ENCODE measurements at places on chromosomes 6 and 20. TPM values are rescaled to one million over a fixed set of nuclear protein-coding genes. Genes with fewer than 3 reads are reported as not detected.

The SAPCD1 gene
- total RNA-seq: 13.0 TPM

The PCK1 gene
- 0.42 TPM for total RNA-seq

The OLIG3 gene
- not detected for total RNA-seq

The DXO gene
- 22.4 TPM for total RNA-seq

The IMPG1 gene
- total RNA-seq: not detected

The EPHA7 gene
- total RNA-seq: not detected

The ROS1 gene
- total RNA-seq: 0.16 TPM

The TCP11 gene
- not detected for total RNA-seq

The PTGIS gene
- total RNA-seq: 1.9 TPM

The SLC17A4 gene
- total RNA-seq: 0.37 TPM

The UNC5CL gene
- total RNA-seq: 4.5 TPM

The FOXQ1 gene
- 191 TPM for total RNA-seq

The VGLL2 gene
- total RNA-seq: not detected

The FKBP1C gene
- total RNA-seq: not detected

The SLC22A23 gene
- 44.9 TPM for total RNA-seq

The ETV7 gene
- total RNA-seq: 0.52 TPM

The SIGLEC1 gene
- total RNA-seq: not detected

The IRF4 gene
- not detected for total RNA-seq

The SMOC2 gene
- 2.8 TPM for total RNA-seq

The CALHM5 gene
- total RNA-seq: 1.3 TPM

The NT5E gene
- 1.5 TPM for total RNA-seq

The CAGE1 gene
- total RNA-seq: 0.26 TPM

The CRYBG1 gene
- total RNA-seq: 13.2 TPM

The BPIFB2 gene
- total RNA-seq: not detected

The HLA-DMA gene
- 2.1 TPM for total RNA-seq

The SLC2A10 gene
- total RNA-seq: 4.2 TPM

The GJA1 gene
- total RNA-seq: 54.5 TPM

The TMEM239 gene
- total RNA-seq: not detected

The HCRTR2 gene
- total RNA-seq: 0.63 TPM

The LY6G6C gene
- total RNA-seq: 0.88 TPM

The LPA gene
- total RNA-seq: not detected

The PRND gene
- total RNA-seq: not detected

The UST gene
- total RNA-seq: not detected

The SLC35D3 gene
- 2.3 TPM for total RNA-seq

The ABHD12 gene
- total RNA-seq: 84.9 TPM

The KCNS1 gene
- not detected for total RNA-seq

The TTK gene
- total RNA-seq: 37.4 TPM

The SLC26A8 gene
- 1.4 TPM for total RNA-seq

The PXDC1 gene
- total RNA-seq: 42.9 TPM

The COL21A1 gene
- 1.2 TPM for total RNA-seq

The VARS1 gene
- 135 TPM for total RNA-seq

The ECT2L gene
- total RNA-seq: not detected

The SYCP2 gene
- 68.7 TPM for total RNA-seq

The HNF4A gene
- total RNA-seq: 292 TPM

The CLVS2 gene
- not detected for total RNA-seq

The TDRD6 gene
- not detected for total RNA-seq

The TTPAL gene
- 53.9 TPM for total RNA-seq

The GPR6 gene
- not detected for total RNA-seq

The NKX2-2 gene
- total RNA-seq: not detected

The PSMB1 gene
- 234 TPM for total RNA-seq

The PNPLA1 gene
- total RNA-seq: 0.25 TPM

The SLC35B2 gene
- 44.6 TPM for total RNA-seq

The ELMO2 gene
- 75.0 TPM for total RNA-seq

The FOXS1 gene
- not detected for total RNA-seq

Data from Caco-2 (cell line).